ENCODE measurements at places on chromosomes 3 and 15. TPM values are rescaled to one million over a fixed set of nuclear protein-coding genes. Genes with fewer than 3 reads are reported as not detected.

- no peak for DNase-seq
These were observed 26.6 kb downstream of the IGF2BP2 start for GRCh38 chr3:185797993-185798830.

- no peak for DNase-seq
These were observed 52.1 kb downstream of the TFDP2 start for GRCh38 chr3:142097099-142097843.

- DNase-seq = peak; percentile 72
These were observed at the start of gene CAMK2N2 for GRCh38 chr3:184261270-184261853. TSS of gene CAMK2N2 (minus strand) at chr3:184261553. CDS start at chr3:184261285, 268 bp downstream.

DNA sequence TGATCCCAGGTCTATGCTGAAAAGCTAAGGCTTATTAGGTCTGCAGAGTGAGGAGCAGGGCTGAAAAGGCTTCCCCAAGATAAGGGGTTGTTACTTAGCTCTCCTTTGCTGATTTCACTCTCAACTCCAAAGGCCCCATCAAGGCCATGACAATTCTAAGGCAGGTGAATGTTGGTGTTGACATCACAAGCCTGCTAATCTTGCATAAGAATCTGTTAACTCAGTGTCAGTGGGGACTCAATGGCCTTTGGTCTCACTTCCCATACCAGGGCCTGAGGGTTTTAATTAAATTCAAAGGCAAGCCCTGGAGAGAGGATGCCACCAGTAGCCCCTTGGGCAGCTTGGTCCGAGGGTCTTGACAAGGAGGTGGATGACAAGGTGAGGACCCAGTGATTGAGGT is 9.4 kb upstream of the ALAS1 start:
- no peak for DNase-seq

DNA sequence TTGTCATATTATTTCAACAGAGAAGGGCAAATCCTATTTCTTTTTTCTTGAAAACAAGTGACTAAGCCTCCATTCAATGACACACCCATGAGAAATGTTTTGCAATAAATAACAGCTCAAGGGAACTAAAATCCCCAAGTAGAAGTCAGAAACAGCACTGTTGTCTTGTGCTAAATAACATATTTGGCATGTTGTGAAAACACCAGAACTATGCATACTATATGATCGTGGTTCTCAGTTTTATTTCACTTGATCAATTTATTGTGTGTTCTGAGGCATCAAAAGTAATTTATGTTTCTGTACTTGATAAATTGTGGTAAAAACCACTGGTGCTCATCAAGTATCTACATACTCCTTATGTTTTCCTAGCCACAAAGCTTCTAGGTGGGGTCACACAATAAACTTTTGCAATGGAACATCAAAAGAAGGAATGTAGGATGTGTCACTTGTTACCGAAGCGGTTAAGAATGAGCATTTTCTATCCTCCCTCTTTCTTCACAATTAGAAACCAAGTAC is 691.7 kb upstream of the CBLB start:
- peak; percentile 72 for DNase-seq

GRCh38 chr15:80662129-80662528 is 33.0 kb upstream of the ABHD17C start:
- DNase-seq = no peak

DNA sequence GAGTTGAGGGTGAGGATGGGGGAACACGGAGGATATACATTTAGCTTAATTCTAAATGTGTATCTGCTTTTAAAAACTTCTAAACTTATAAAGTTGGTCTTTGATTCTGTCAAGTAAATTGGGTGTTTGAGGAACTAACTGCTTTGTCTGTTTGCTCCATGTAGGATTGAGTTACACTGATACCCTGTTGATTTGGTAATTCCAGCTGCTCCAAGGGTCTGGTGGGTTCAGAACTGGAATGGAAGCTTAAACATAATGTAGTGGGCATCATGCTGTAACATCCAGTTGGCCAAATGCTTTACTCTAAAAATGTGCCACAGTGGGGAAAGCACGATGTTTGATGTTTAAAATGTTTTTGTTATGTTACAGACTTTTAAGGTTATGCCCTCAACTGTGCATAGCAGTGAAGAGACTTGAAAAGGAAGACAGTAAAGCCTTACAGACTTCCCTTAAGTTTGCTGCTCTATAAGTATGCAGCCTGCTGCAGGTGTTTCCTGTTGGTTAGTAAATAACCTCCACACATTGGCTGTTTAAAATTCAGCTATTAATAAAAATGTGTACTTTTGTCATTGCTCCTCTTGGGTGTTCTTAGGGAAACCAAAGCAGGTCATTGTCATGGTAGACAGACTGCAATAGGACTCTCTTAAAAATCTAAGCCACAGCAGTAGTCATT is 5.9 kb upstream of the EDEM1 start:
- DNase-seq = no peak

DNA sequence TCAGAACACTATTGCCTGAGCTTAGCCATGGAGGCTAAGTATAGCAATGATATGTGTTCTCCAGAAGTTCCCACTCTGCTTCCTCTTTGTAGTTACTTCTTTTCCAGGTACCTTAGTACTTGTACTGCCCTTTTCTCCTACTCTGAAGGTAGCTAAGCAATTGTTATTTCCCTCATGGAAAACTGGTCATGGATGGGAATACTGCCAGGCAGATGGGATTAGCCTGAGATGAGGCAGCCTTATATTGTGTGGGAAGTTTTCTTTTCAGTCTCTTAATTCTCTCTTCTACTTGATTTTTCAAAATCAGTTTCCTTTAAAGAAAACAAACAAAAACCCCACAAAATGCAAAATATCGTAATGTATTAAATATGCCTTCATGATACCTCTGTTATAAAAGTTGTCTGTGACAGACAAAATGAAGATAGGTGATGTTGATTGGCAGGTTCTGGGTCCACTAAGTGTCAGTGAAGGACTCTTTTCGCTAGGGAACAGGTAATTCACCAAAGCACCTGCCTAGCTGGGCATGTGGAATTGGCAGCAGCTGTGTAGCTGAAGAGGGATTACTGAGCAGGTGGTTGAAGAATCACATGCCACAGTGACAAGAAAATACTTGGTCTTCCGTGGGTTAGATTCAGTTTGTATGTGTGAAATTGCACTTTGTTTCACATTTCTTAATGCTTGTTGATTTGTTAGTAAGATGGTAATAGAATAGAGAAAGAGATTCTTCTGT is 4.1 kb downstream of the ZNF609 start:
- no peak for DNase-seq

Gene GPR176
- total RNA-seq = 50.8 TPM

DNA sequence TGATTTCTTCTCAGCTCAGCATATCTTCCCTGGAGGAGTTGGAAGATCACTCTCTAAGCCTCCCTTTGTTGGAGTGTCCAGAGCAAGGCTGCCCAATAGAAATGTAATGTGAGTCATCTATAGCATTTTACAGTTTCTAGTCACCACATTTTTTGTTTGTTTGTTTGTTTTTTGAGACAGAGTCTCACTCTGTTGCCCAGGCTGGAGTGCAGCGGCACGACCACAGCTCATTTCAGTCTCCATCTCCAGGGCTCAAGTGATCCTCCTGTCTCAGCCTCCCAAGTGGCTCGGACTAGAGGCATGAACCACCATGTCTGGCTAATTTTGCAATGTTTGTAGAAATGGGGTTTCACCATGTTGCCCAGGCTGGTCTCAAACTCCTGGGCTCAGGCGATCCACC is 21.3 kb downstream of the KLHL6 start:
- DNase-seq = no peak

DNA sequence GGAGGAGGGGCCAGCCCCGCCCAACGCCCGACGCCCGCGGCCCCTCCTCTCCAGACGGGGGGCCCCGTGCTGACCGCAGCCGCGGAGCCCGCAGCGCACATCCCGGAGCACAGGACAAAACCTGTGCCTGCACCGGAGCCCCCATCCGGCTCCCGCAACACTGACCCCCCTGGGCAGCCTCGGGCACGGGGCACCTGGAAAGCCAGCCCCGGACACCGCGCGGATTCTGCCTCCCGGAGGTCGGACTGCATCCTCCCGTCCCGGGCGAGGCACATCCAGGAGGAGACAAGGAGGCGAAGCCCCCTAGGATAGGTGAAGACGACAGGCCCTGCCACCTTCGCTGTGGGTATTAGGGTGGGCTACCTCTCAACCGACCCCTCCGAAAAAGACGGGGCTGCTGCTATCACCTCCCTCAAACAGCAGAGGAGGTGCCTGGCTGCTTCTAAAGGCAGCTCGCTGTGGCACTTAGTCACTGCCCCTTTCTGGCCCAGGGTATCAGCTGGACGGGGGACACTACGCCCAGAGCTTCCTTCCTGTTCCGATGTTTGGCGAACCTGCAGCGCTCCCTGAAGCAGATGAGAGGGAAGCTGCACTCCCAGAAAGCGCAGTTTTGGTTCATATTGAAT is 10.6 kb downstream of the XXYLT1 start:
- DNase-seq = peak; percentile 13
